Stimulated activated CD4-positive, alpha-beta T cell treated with anti-CD3 and anti-CD28 coated beads, Interleukin-1b, Interleukin-23, amount 100 ng/mL, for 1 hour (primary cell): ENCODE measurements at places on chromosomes 6 and 20.

- DNase-seq: no peak
Observed at GRCh38 chr20:438571-439469, 23.5 kb downstream of the TBC1D20 start.

GRCh38 chr20:43151256-43151655 lies 38.5 kb downstream of the PTPRT start:
- no peak for DNase-seq

DNA sequence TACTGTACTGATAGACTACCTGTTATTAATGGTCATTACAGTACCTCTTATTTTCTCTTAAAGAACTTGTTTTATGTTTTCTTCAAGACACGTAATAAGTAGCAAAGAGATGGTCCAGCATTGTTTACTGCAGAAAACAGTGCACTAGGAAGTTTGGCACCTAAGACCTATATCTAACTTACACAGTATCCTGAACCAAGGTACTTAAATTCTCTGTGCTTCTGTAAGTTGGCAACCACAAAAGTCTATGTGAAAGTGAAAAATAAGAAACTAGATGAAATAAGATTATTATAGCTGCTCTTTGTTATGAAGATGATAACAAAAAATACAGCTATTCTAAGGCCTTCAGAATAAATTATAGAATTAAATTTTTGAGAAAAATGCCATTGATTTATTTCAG lies 411.7 kb upstream of the SOX4 start:
- no peak for DNase-seq

DNA sequence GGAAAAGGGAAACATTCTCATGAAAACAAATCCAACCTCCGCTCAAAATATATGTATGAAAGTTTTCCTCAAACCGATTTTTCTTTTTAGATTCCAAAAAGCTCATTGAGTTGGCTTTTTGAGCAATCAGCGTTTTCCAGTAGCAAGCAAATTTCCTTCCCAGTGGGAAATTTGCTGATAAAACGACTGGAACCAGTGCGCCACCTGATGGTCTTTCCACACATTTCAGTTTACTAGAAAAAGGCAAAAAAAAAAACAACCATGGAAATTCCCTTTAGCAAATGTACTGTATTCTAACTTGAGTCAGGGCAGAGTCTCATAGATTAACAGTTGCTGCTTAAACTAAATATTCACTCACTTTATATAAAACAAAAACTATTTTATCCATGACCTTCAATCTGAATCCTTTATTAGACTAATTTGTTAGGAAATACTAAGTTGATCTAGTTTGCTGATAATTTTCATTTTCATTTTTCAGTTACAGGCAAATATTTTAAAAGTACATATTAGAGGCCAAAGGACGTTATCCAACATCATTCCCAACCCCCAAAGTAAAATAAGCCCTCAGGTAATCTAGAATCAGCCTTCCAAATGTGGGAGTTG lies 271.5 kb downstream of the FOXA2 start:
- no peak for DNase-seq

- no peak for DNase-seq
Observed at GRCh38 chr6:13165502-13166172, 162.7 kb downstream of the TBC1D7 start.

GRCh38 chr6:130116273-130116672 lies 97.9 kb downstream of the L3MBTL3 start:
- DNase-seq: no peak

- no peak for DNase-seq
Observed at GRCh38 chr6:52858416-52858815, 17.8 kb upstream of the GSTA5 start.

DNA sequence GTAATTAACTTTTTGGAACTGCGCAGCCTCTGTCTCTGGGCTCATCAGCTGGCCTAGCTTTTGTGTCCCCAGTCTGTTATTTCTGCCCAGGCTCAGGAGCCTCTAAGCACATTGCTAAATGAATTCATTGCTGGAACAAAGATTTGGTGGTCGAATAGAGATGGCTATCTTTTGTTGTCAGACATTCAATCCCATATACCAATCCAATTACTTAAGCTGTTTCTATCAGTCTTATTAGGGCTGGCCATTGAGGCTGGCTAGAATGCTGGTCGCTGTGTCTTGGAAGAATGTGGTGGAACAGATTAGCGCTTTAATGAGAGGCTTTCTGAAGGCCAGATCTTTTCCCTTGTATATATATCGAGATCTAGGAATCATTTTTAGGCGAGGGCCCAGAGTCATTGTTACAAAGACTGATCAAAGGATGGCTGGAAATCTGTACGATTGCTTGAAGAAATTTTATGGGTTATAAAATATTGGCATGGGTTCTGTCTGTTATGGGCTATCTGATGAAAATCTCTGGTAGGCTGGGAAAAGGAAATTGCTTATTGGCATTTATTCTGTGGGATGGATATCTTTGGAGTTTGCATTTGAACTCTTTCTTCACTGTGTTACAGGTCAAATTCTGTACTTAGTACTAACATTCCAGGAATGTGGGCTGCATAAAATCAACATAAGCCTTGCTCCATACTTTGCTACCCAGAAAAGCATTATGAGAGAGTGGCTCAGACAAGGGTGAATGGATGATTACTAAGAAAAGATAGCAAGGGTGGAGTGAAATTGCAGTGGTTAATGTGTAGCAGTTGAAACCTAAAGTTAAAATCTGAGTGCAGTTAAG lies 34.8 kb upstream of the JAG1 start:
- DNase-seq: no peak
